ENCODE measurements at places on chromosomes 7 and 10.
A peak's percentile ranks its signal among the peaks of the same experiment; 100 is the strongest.

DNA sequence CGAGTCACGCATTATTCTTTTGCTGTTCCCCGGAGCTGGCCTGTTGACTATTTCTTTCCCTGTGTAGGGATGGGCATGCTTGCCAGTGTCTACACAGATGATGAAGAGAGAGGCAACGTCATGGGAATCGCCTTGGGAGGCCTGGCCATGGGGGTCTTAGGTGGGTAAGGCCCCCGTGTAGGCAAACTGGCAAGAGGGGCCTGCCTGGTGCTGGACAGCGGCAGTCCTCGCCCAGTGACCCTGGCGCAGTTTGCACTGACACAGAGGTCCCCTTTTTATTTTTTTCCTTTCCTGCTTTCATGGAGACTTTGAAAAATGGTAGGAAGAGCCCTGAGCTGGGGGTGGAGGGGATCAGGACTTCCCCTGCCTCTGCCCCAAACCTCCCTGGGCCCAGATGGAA lies 13.4 kb downstream of the SLC18A2 start:
- no peak for DNase-seq

GRCh38 chr10:95693071-95693667 lies 558 bp downstream of the TCTN3 start:
- DNase-seq: peak; percentile 3

DNA sequence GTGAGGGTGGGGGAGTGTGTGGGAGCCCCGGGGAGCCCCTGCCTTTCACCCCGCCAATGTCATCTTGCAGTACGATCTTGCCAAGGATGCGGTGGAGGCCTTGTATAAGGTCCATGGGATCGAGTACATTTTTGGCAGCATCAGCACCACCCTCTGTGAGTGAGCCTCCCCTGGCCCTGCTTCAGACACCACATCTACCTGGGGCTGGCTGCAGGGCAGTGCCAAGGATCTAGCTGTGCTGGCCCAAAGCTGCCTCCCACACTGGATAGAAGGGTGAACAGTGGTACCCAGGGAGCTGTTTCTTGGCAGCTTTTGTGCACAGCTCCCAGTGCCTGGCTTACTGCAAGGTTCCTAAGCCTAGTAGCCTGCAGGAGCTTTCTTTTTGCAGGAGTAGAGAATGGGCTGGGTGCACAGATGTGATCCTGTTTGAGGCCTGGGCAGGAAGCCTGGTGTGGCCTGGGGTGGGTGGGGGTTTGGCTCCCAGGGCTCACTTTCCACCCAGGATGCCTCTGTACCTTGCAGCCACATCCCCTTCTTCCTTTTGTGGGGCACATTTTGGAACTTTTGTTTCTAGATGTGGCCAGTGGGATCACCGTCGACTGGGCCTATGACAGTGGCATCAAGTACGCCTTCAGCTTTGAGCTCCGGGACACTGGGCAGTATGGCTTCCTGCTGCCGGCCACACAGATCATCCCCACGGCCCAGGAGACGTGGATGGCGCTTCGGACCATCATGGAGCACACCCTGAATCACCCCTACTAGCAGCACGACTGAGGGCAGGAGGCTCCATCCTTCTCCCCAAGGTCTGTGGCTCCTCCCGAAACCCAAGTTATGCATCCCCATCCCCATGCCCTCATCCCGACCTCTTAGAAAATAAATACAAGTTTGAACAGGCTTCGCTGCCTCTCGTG lies 12.2 kb upstream of the CPA1 start:
- no peak for DNase-seq

DNA sequence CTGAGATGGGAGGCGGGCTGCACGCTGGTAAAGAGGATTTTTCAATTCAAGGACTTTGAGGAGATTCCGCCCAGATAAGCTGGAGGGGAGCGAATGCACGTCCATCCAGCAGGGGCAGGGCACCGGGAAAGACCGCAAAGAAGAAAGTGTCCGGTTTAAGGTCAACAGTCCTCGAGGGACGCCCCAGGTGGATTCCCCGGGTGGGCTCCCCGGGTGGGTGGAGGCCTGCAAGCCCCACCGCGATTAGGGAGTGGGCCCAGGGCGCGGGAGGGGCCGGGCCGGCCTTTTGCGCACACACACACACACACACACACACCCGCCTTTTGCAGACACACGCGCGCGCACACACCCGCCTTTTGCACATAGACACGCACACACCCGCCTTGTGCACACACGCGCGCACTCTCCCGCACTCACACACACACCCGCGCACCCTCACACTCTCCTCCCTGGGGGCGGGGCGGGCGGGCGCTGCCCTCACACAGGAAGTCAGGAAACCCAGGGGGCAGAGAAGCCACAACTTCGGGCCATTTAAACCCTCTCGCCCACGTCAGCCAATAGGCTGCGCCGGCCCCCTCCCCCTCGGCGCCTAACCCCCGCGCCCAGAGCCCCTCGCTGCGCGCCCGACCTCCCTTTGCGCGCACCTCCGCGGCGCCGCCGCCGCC lies 615 bp downstream of the ARHGAP12 start:
- DNase-seq: peak; percentile 47

DNA sequence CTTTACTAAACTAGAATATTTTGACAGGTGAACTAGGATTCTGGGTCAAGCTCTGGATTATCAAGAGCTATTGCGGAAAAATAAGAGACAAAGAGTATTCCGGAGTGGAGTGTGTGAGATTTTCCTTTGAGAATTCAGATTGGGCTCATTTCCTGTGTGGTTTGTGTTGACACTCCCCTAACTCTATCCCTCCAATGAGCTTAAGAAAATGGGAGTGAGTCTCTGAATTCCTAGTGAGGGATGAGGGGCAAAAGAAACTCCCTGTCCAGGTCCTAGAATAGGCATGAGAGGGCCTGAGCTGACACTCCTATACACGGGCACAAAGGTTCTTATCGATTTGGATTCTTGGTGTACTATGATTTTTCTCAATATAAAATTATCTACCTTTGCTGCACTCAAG lies 10.2 kb downstream of the KLF14 start:
- DNase-seq: no peak

- DNase-seq: no peak
These were observed 121.6 kb downstream of the BAMBI start for GRCh38 chr10:28798964-28799363.

DNA sequence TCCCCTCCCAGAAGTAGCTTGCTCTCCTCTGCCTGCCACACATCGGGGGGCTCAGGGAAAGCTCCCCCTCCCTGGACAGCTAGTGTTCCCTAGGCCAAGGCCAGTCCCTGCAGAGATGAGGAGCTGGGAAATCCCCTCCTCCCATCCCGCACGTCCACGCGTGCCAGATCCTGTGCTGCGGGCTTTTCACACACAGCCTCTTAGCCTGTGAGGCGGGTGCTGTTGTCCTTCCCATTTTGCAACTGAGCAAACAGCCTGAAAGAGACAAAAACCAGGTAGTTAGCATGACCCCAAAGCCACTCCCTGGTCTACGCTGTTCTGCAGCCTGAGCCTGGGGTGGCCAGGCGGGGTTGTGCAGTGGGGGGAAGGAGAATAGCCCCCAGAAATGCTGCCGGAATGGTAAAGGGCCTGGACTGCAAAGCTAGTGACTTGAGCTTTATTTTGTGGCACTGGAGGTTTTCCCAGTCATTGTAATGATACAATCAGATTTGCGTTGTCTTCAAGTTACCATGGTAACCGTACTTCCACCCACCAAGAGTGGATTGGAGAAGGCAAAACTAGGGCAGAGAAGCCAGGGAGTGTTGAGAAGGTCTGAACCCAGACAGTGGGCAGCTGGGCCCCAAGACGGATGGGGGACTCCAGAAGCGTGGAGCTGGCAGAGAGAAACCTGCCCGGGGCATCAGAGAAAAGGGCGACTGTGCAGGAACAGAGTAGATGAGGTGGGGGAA lies 98.6 kb upstream of the KCTD7 start:
- peak; percentile 42 for DNase-seq

DNA sequence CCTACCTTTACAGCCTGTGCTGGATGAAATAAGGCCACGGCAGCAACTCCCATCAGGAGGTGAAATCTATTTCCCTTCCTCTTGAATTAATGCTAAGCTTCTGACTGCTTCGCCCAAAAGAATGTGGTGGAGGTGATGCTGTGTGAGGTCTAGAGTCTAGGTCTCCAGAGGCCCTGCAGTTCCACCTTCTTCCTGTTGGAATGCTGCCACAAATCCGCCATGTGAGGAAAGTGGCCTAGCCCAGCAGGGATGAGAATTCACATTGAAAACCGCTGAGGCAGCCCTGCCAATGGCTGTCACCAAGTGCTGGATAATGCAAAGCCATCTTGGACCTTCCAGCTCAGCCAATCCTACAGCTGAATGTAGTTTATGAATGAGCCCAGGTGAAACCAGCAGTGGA lies 28.0 kb downstream of the RHOBTB1 start:
- no peak for DNase-seq

- DNase-seq: no peak
These were observed 2.4 kb upstream of the UNC5B start for GRCh38 chr10:71209731-71210541.

DNA sequence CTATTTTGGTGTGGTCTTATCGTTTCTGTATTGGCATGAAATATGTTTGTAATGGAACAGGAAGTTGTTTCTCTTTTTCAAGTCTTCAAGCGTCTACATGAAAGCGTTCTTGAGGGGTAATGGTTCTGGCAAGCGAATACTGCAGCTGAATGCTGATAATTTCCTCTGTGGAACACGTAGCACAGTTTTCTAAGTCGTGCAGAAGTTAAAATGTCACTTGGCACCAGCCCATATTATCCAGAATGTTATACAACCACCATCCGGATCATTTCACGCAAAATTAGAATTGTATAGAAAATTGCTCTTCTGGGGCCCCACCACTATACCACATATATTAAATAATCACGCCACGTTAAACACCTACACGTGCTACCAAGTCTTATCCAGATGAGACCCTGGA lies 354.3 kb downstream of the CALN1 start:
- DNase-seq: no peak

- no peak for DNase-seq
These were observed 36.2 kb downstream of the PDE1C start for GRCh38 chr7:32034052-32034451.

DNA sequence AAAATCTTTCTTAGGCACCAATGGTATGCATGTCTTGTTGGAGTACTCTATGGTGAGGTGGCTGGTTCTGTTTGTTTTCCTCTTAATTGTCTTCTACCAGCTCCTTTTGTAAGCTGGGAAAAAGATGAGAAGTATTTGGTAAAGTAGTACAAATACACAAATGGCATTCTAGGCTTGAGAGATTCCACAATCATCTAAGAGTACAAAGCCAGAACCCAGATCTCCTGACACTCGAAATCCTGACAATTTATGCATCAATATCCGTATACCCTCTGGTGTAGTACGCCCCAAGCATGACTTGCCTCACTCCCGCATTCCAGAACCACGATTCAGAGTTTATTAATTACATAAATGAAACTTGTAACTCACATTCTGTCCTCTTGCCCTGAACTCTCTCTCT lies 43.5 kb downstream of the CDCA7L start:
- no peak for DNase-seq

DNA sequence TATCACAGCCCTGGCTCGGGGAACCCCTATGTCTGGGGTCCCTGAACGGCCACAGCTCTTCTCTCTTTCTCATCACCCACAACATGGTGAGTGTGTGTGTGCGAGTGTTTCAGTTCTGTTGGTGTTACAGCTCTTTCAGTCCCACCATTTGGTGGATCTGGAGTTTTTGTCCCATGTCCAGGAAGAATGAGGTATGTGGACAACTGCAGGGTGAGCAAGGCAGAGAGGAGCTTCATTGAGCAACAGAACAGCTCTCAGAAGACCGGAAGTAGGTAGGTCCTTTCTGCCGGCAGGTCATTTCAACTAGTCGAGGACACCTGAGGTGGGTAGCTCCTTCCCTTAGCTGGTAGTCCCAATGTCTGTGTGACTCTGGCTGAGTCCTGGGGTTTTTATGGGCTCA lies 9.5 kb downstream of the PAX4 start:
- DNase-seq: no peak

DNA sequence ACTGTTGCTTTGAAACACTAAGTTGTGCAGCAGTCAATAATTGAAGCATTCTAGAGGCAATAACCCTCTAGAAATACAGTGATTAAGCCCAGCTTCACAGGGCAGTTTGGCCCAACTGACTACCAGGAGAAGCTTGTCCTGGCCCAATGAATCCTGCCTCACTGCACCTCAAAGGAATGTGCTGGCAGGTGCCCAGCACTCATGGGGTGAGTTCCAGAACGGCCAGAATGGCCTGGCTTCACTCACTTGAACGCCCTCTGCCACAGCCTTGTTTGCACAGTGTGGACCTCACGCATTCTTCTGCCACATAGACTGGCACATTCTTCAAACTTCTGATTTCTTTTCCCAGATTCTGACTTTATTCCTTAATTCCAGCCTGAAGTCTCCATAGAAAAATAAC lies 6.6 kb upstream of the ITIH2 start:
- no peak for DNase-seq

DNA sequence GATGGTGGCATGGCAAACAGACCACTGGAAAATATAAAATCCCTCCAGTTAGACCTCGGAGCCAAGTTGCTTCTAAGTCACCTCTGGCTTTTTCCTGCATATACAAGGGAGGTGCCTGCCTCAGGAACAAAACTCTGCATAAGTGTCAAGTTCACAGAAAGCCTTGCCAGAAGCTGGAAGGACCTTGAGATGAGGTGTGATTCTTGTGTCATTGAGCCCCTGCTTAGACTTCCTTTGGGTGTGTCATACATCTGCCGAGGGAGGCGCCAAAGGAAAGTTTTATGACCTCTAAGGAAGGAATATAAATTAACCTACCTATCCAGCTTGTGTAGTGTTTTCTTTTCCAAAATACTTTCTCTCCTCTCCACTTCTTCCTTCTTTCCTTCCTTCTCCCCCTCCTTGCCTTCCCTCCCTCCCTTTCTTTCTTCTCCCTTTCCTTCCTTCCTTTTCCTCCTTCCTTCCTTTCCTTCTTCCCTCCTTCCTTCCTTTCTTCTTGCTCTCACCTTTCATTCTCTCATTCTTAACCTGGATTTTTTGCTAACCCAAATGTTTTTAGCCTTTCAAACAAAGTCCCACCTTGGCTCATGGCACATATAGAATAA lies 75.2 kb downstream of the TRIL start:
- DNase-seq: no peak

DNA sequence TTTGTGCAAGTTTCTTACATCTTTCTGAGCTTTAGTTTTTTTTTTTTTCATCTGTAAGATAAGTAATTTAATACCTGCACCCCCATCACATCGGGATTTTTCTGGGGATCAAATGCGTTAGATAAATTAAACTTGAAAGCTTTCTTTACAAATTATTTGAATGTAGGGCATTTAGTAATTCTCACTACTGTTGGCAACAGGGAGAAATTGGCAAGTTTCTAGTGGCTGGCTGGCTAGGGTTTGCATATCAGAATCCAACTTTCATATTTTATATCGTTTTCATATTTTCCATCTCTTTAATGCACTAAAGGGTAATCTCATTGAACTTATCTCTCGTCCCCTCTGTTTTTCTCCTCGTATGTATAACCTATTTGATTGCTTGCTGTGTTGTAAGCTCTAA lies 412.9 kb downstream of the GALNT17 start:
- DNase-seq: no peak

- no peak for DNase-seq
These were observed 508 bp upstream of the KIF20B start for GRCh38 chr10:89700923-89701241.
